ENCODE measurements at places on chromosomes 2 and 18. TPM values are rescaled to one million over a fixed set of nuclear protein-coding genes. Genes with fewer than 3 reads are reported as not detected.

DNA sequence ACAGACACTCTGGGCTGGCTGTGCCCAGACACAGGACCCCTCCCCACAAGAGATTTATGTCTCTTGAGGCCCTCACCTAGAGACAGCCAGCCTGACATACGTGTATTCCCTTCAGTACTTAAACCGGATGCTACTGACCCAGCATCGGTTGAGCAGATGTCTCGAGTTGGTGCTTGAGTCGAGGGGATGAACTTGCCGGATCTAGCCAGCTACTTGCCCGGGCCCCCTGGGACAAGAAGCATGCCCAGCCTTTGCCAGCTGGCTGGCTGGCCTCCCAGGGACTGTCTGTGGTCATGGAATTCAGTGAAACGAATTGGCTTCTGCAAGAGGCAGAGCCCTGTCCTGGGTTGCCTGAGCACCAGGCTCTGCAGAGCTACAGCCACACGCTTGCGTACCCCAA, 36.0 kb downstream of the DNMT3A start:
- H3K4me1 ChIP-seq = peaks cover 61% of the 10 kb centered on the region
- DNase-seq = no peak
- peaks cover 38% of the 10 kb centered on the region for H3K36me3 ChIP-seq
- no peak overlapping the region for H3K4me3 ChIP-seq
- peak overlapping the region; percentile 2 for H3K27ac ChIP-seq

DNA sequence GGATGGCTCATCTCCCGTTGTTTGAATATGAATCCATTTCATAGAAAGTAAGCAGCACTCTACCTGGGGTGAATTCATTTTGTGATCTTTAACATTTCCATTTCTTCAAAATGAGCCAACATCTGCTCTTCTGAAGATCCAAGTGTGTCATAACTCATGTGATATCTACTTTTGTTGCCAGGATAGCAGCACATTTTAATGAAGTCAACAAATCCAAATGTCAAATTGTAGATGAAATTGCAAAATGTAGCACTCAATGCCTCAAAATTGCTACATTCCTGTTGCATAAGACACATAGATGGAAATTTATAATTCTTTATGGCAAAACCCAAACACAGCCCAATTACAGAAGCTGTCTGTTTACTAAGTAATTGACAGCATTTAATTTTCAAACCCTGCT, 360.7 kb downstream of the TMX3 start:
- H3K36me3 ChIP-seq = no peaks in the 10 kb centered on the region
- H3K27me3 ChIP-seq = no peaks in the 10 kb centered on the region
- H3K4me3 ChIP-seq = no peak overlapping the region

DNA sequence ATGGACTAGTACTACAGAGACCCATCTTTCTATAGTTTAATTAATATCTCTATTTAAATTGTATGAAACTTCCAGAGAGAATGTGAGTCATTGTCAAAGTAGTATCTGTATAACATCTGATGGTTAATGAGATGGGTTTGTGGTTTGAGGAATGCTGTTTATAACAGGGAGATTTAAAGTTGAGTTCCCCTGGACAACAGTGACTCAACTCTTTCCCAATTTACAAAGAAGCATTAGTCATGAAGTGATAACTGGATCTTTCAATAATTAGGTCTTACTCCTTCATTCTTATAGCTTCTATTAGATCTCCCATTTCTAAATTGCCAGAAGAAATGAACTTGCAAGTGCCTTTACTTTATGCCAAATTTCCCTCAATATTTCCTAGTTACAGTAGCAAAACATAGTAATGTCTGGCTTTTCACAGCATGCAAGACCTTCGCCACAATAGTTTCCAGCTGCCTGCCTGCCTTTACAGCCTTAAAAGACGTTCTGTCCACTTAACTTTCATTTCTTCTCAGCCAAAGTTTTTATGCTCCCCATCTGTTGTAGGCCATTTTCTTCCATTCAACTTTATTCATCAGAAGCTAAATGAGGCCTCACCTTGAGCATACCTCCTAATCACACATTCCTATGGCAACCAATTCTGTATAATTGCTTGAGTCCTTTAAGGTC, 47.7 kb upstream of the WDR75 start:
- no peak for DNase-seq
- no peak overlapping the region for H3K27ac ChIP-seq
- H3K4me1 ChIP-seq = peaks cover 2% of the 10 kb centered on the region
- H3K27me3 ChIP-seq = no peaks in the 10 kb centered on the region

- no peaks in the 10 kb centered on the region for H3K27me3 ChIP-seq
- no peak for DNase-seq
- H3K36me3 ChIP-seq = no peaks in the 10 kb centered on the region
Observed at GRCh38 chr18:7598167-7599047, 31.3 kb downstream of the PTPRM start.

DNA sequence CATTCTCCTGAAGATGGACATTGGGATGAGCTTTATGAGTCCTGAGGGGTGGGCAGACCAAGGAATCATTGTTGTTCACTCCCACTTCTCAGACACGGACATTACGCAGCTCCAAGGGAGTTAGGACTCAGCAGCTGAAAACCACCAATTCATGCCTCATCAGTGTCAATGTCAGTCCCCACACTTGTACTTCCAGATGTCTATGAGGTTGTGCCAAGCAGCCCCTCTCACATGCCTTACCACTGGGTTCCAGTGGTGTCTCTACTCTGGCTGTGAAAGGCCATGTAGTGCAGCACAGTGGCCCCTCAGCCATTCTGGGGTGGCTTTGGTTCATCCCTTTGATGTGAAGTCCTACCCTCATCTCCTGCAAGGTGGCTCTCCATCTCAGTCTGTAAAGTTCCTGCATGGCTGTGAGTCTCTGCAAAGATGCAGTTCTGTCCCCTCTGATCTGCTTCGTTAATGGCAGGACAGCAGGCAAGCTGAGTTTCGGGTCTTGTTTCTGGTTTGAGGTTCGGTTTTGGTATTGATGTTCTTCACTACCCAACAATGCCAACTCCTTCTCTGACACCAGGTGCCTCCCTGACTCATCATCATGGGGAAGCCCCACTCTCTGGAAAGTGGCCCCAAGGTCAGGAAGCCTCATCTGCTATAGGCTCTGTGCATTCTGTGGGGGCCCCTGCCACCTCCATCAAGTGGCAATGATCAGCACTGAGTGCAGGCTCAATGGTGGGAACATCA, 14.0 kb upstream of the COL6A3 start:
- peaks cover 3% of the 10 kb centered on the region for H3K36me3 ChIP-seq
- no peak for DNase-seq
- H3K4me1 ChIP-seq = peaks cover 46% of the 10 kb centered on the region

- H3K4me1 ChIP-seq = peaks cover 6% of the 10 kb centered on the region
- no peak overlapping the region for H3K4me3 ChIP-seq
- no peaks in the 10 kb centered on the region for H3K36me3 ChIP-seq
Observed at GRCh38 chr2:68453761-68454360, 13.2 kb downstream of the FBXO48 start.

GRCh38 chr2:65442420-65443020, 10.1 kb upstream of the SPRED2 start:
- peaks cover 36% of the 10 kb centered on the region for H3K27me3 ChIP-seq
- H3K27ac ChIP-seq = no peak overlapping the region
- H3K4me1 ChIP-seq = no peaks in the 10 kb centered on the region
- H3K4me3 ChIP-seq = no peak overlapping the region

- peaks cover 11% of the 10 kb centered on the region for H3K27me3 ChIP-seq
- H3K4me3 ChIP-seq = no peak overlapping the region
- DNase-seq = no peak
Observed at GRCh38 chr2:149360106-149360505, 29.7 kb downstream of the LYPD6 start.

GRCh38 chr2:214533541-214533940, 122.7 kb downstream of the VWC2L start:
- no peak overlapping the region for H3K4me3 ChIP-seq
- no peaks in the 10 kb centered on the region for H3K27me3 ChIP-seq
- no peak overlapping the region for H3K27ac ChIP-seq

GRCh38 chr2:64115808-64116598, 28.2 kb downstream of the PELI1 start:
- H3K4me3 ChIP-seq = no peak overlapping the region
- H3K4me1 ChIP-seq = peaks cover 35% of the 10 kb centered on the region
- no peaks in the 10 kb centered on the region for H3K27me3 ChIP-seq
- no peak for DNase-seq
- no peak overlapping the region for H3K27ac ChIP-seq
- H3K36me3 ChIP-seq = peaks cover 3% of the 10 kb centered on the region

DNA sequence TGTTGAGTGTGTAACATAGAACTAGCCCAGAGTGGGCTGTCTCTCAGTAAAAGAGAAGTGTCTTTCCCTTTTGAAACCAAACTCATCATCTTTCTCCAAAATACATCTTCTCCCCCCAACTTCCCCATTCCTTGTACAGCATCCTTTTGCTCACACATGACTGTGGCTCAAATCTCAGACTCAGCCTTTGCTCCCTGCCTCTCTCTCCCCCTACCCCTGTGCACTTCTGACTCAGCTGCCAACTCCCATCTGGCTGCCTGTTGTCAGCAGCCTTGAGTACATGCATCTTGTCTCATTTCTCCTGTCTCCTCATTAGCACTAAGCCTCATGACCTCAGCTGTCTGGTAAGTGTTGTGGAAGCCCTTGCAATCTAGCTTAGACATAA, 18.1 kb upstream of the MGAT4A start:
- H3K27me3 ChIP-seq = no peaks in the 10 kb centered on the region
- H3K36me3 ChIP-seq = peaks cover 11% of the 10 kb centered on the region
- H3K4me1 ChIP-seq = peaks cover 26% of the 10 kb centered on the region
- H3K4me3 ChIP-seq = no peak overlapping the region
- DNase-seq = no peak
- no peak overlapping the region for H3K27ac ChIP-seq

DNA sequence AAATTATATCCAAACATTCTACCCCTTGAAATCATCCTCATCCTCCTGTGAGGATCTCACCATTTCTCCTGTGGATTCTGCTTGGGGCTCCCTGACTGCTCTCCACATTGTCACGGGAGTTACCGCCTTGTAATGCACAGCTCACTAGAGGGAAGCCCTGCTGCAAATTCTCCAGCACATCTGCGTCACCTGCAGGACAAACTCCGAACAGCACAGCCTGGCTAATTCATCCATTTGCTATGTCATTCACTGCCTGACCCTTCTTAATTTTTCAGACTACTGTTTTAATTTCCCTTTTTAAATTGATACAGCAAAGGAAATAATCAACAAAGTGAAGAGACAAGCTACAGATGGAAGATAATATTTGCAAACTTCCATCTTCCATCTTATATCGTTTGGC, 627.4 kb downstream of the FBXO15 start:
- no peak overlapping the region for H3K27ac ChIP-seq
- no peaks in the 10 kb centered on the region for H3K36me3 ChIP-seq
- H3K27me3 ChIP-seq = no peaks in the 10 kb centered on the region
- no peak overlapping the region for H3K4me3 ChIP-seq
- no peaks in the 10 kb centered on the region for H3K4me1 ChIP-seq
- DNase-seq = no peak

DNA sequence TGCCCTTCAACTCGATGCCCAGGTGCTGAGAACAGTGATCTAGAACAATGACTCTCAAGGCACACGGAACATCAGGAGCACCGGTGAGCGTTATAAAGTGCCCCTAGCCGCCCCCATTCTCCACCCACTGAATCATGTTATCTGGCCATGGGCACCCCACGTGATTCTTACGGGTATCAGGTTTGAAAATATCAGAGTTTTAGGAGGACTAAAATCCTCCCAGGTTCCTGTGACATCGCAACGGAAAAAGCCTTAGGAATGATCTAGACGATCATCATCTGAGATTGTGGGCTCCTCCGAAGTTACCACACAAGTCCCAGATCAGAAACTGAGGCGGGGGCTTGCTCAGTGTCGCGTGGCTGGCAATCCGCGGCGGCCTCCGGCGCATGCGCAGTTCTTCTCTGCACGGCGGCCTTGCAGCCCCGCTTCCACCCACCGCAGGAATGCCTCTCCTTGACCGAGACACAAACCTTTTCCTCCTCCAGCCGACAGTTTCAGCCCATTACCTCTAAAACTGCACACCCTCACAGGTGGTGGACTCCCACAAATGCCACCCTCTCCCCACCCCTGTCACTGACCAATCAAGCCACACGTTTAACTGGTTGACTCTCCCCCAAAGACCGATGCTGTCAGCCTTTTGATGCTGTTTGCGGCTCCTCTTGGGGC, 5.8 kb upstream of the MRPL33 start:
- peaks cover 9% of the 10 kb centered on the region for H3K27me3 ChIP-seq
- H3K27ac ChIP-seq = peak overlapping the region; percentile 70
- DNase-seq = peak; percentile 64
- peaks cover 1% of the 10 kb centered on the region for H3K36me3 ChIP-seq

DNA sequence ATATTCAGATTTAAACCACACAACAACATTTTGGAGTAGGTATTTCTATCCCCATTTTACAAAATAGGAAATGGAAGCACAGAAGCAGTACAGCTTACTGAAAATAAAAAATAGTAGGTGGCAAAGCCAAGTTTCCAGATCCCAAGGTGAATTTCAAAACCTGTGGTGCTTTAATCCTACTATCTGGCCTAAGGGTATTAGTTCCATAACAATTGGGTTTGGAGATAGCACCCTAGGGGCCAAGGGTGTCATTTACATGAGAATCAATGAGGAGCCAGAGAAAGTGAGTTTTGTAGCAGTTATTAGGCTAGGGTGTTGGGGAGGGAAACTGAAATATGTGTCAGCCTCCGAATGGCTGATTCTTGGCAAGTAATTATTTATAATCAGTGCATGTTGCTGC, 24.9 kb downstream of the OSBPL6 start:
- no peak overlapping the region for H3K27ac ChIP-seq
- H3K36me3 ChIP-seq = no peaks in the 10 kb centered on the region
- no peaks in the 10 kb centered on the region for H3K4me1 ChIP-seq
- no peak for DNase-seq

DNA sequence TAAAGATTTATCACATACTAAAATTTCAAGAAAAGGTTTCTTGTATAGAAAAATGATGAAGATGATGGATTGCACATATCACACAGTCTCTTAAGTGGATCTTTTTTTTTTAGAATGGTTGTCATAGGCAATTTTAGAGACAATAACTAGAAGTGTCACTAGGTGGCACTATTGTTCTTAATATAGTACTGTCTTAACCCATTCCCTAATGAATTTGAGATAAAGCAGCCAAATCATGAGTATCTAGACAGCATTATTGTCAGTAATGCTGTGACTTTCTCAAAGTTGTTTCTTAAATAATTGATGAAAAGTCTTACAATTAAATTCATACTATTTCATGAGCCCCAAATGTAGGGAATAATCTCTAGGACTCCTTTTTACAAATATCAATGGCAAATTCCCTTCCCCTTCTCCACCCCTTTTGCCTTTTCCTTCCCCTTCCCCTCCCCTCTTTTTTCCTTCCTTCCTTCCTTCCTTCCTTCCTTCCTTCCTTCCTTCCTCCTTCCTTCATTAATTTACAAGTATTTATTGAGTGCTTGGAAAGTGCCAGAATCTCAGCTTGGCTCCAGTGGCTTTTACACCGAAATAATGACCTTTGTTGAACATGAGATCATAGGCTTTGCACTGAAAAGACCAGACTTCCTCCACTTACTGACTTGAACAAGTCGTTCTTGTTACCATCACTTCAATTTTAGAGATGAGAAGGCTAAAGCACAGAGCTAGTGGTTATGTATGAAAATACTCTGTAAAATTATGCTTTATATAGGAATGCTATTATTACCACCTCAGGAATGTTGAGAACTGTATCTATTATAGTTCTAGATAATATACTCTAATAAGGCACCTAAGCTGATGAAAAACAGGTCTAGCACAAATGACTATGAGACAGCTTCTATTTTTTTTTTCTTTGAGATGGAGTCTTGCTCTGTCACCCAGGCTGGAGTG, 19.8 kb downstream of the MYL12B start:
- H3K36me3 ChIP-seq = peaks cover 17% of the 10 kb centered on the region
- no peak overlapping the region for H3K4me3 ChIP-seq
- DNase-seq = no peak
- H3K4me1 ChIP-seq = peaks cover 1% of the 10 kb centered on the region

Gene REG3A
- total RNA-seq = not detected

Data from activated naive CD8-positive, alpha-beta T cell treated with anti-CD3 and anti-CD28 coated beads, Interleukin-2, amount 10 ng/mL, durations not matched to agents 7 days and 5 days (primary cell).